Panc1 (cell line): ENCODE measurements at places on chromosomes 2 and 18. TPM values are rescaled to one million over a fixed set of nuclear protein-coding genes. Genes with fewer than 3 reads are reported as not detected.

- no peak for DNase-seq
These were observed 28.1 kb downstream of the ASAP2 start for GRCh38 chr2:9234680-9235146.

GRCh38 chr2:237702441-237703391 is 75.3 kb downstream of the LRRFIP1 start:
- no peak for DNase-seq

DNA sequence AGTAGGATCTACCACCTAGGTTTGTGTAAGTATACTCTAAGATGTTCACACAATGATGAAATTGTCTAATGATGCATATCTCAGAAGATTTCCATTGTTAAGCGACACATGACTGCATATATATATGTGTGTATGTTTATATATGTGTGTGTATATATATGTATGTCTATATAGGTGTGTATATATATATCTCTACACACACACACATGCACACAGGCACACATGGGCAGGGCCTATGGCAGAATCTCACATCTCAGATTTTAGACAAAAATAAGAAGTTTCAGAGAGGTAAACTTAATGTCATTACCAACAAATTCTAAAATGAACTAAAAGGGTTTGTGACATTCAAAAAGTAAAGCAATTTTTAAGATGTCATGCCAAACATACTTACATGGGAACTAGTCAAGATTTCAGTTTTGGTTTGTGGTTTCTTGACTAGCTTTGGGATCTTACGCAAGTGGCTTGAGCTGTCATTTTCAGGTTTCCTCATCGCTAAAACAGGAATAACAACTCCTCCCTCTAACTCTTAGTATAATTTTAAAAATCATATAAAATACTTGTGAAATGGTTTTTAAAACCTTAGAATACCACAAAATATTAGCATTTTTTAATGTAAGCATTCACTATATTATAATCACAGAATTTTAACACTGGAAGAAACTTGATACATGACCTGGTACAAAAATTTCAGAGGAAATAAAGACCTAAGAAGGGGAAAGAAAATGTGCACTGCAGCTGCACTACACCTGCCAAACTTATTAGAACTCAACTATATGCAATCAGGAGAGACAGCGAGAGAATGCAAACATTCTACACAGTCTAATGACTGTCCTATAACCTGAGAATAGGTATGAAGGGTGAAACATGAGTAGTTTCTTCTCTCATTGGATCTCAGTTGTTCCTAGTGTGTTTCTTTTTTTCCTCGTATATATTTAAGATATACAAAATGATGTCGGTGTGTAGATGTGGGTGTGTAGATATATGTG is 75.7 kb downstream of the TTC21B start:
- no peak for DNase-seq

TMEM17 gene
- 4.1 TPM for total RNA-seq

MC5R gene
- not detected for total RNA-seq
